ENCODE measurements at places on chromosomes 6 and 20.

GRCh38 chr6:38833320-38833719, 118.2 kb downstream of the DNAH8 start:
- DNase-seq = no peak

DNA sequence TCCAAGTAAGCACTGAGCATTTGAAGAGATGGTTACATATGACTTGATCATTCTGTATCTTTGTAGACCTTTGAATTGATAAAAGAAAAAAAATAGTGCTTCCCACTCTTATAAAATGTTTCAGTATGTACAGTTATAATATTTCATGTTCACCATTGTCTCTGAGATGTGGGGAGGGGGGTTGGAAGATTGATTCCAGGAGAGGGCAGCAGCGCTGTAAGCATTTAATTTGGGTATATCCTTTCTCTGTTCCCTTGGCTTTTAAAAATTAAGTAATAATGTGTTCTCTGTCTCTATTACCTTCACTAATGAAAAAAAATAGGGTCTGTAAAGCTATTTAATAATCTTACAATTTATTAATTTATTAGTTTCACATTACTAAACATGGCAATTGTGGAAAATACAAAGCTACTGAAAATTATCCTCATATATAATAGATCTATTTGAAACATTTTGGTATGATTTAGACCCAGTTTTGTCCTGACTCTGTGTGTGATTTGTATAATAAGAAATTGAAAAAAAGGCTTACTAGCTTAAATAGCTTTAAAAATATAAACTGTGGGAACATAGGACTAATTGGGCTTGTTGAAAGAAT, 341.2 kb downstream of the CDKAL1 start:
- peak; percentile 11 for DNase-seq

DNA sequence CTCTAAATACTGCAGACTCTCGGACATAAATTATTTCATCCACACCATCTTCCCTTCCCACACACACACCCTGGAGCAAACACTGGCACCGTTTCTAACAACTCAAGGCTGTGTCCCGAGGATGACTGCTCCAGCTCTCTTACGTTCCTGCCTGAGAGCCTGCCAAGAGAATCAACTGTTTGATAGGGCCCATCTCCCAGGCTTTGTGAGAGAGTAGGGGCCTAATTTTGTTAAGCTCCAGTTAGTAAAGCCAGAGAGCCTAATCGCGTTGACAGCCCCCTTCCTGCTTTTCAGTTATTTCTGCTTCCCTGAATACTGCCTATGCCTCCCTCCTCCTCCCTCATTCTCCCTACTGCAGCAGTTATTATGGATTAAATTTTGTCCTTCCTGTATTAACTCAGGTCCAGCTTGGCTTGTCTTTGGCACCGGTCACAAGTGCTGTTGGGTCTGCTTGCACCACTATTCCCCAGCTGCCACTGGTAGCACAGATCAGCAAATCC, 118.1 kb upstream of the TMEM181 start:
- peak; percentile 23 for DNase-seq

DNA sequence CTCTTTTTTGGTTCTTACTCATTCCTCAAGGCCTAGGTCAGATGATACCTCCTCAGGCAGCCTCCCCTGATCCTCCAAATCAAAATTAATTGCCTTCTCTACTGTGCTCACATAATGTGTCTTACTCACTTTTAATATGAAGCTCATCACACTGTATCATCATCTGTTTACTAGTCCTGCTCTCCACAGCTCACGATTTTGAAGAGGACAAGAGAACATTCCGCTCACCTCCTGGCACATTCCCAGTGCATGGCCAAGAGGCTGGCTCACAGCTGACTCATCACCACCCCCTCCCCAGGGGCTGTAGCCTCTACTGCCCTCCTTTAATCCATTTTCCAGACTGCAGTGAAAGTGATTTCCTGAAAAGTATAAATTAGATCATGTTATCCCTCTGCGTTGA, 133.1 kb downstream of the ALDH8A1 start:
- no peak for DNase-seq

DNA sequence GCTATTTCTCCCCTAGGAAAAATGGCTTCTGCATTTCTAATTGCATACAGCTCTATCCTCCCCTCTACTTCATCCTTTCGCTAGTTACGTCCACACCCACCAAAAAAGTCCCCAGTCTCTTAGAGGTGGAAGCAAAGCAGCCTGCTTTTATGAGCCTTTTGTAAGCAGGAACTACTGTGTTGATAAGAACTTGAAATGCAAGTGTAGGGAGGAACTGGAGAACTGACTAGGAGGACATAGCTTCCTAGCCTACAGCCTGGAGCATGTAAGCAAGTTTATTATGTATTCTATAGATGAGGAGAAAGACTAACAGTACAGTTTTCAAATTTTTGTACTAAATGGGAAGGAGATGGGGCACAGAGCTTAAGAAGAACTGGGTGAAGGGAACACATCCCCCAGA, 10.3 kb downstream of the ARHGAP18 start:
- no peak for DNase-seq

GRCh38 chr6:88380618-88381288, 214.6 kb upstream of the CNR1 start:
- DNase-seq = no peak

- no peak for DNase-seq
Observed at GRCh38 chr6:143878272-143878760, 14.0 kb downstream of the ZC2HC1B start.

- no peak for DNase-seq
Observed at GRCh38 chr6:146419576-146419975, 124.1 kb upstream of the RAB32 start.

- DNase-seq = no peak
Observed at GRCh38 chr6:84151669-84152068, 75.8 kb downstream of the CEP162 start.

- no peak for DNase-seq
Observed at GRCh38 chr20:29740951-29741593, 1516.4 kb upstream of the DEFB115 start.

GRCh38 chr20:19783966-19784401, 25.9 kb downstream of the RIN2 start:
- no peak for DNase-seq

- no peak for DNase-seq
Observed at GRCh38 chr6:32370505-32370904, 1.2 kb downstream of the TSBP1 start.

- DNase-seq = peak; percentile 69
Observed at GRCh38 chr20:45833883-45834796, 541 bp downstream of the SNX21 start.

DNA sequence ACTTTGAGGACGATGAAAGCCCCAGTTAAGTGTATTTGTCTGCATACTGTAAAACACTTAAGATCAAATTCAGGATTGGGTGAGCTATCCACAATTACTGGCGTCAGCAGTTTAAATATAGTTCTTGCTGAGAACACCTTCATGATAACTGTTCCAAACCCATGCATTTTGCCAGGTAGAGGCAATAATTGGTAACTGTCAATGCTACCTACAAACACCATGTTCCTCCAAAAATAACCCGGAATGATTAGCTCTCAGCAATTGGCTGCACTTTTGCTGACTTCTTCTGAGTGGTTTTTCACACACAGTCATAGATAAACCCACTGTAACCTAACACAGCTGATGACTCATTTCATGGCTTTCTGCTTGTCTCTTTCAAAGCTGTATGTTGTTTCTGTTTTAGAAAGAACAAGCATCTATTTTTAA, 1358.6 kb upstream of the GJE1 start:
- no peak for DNase-seq

DNA sequence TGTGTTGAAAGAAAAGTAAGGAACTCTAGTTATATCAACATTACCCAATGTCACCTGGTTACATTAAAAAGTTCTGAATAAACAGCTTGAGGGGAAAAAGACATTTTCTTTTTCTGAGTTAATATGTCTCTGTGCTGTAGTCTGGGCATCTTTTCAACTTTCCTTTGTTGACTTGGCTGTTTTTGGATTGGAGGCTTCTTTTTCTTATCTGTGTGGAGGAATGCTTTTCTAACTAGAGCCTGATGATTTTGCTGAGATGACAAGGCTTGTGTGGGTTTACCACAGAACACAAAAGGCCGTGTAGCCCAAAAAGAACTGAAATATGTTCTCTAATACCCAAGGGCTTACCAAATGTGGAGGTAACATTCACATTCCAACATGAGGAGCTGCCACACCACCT, 161.8 kb downstream of the KCNQ5 start:
- peak; percentile 12 for DNase-seq

DNA sequence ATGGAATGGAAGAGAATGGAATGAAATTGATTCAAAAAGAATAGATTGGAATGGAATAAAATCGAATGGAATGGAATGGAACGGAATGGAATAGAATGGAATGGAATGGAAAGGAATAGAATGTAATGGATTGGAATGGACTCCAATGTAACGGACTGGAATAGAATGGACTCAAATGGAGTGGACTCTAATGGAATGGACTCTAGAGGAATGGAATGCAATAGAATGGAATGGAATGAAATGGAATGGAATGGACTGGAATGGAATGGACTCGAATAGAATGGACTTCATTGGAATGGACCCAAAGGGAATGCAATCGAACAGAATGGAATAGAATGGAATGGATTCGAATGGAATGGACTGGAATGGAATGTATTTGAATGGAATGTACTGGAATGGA, 19.7 kb upstream of the DEFB115 start:
- DNase-seq = no peak

GRCh38 chr6:8325743-8326142, 109.6 kb downstream of the SLC35B3 start:
- no peak for DNase-seq

- no peak for DNase-seq
Observed at GRCh38 chr20:49146442-49147225, 41.5 kb downstream of the STAU1 start.

GRCh38 chr20:13267231-13267630, 46.2 kb downstream of the ISM1 start:
- no peak for DNase-seq

DNA sequence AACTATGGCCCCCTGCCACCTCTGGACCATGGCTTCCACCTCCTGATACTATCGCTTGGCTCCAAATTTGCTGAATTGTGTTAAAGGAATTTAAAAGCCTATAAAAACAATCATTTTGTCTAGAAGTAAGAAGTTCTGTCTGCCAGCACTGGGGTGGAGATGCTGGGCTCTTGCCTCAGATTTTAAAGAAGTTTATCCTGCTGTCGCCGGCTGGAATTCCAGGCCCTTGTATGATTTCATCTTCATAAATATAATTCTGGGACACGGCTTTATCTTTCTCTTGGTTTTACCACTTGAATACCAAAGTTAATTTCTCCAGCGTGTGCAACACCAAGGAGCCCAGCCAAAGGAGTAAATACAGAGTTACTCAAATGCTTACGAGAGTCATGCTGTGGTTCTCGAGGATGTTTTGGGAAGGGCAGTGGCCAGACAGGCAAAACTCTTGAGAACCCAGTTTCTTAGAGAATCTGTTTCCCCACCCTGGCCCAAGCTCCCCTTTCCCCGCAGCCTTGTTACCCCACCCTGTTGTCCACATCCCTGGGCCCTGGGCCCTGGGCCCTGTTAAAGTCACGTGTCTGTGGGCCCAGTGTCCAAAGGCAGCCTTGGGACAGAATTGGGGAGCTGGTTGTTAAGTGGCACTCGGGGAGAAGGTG, 31.9 kb downstream of the C6orf89 start:
- peak; percentile 85 for DNase-seq

- no peak for DNase-seq
Observed at GRCh38 chr20:12049125-12049524, 131.4 kb downstream of the BTBD3 start.

- no peak for DNase-seq
Observed at GRCh38 chr6:47079638-47080037, 37.5 kb upstream of the ADGRF1 start.

DNA sequence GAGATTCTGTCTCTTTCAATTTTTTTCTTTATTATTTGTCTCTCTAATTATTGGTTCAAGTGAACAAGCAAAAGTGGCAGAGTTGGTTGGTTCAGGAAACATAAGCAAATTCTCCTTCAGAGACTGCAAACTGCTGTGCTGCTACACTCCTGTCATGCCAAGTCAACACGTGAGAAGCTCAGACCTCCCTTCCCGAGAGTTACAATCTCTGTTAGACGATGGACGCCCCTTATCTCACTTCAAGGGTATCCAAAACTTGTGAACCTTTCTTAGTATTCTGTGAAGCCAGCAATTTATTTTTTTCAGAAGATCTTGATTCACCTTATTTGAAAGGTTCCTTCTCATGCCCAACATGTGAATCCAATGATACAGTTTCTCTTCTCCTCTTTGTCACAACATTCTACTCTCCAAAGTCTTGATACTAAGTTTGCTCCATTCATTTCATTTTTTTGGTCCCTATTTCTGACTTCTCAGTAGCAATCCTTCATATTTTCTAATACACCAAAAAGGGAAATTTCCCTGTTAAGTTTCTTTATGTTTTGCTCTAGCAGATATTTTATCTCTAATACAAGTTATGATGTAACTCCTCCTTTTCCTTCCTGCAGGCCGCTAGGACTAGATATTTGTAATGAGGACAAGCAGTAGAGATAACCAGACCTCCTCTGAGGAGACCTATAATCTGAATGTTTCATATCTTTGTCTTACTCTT, 448.8 kb upstream of the CITED2 start:
- DNase-seq = no peak

DNA sequence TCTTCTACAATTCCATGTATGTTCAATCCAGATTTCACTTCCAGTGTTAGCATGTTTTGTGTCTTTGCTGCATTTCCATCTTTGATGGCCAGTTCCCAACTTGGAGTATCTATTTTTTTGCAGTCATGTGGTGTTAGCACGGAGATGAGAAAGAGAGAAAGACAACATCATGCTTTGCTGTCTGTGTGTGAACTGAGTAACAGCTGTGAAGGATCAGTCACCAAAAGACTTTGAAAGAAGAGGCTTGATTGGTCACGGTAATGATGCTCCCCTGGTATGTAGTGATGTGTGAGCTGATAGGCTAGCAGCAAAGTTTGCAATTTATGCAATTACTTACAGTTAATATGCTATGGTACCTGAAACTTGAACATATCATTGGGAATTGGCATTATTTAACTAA, 731.3 kb upstream of the NRSN1 start:
- no peak for DNase-seq

GRCh38 chr6:68575765-68576439, 59.2 kb upstream of the ADGRB3 start:
- no peak for DNase-seq

- no peak for DNase-seq
Observed at GRCh38 chr6:113976806-113977205, 5.9 kb upstream of the HDAC2 start.

DNA sequence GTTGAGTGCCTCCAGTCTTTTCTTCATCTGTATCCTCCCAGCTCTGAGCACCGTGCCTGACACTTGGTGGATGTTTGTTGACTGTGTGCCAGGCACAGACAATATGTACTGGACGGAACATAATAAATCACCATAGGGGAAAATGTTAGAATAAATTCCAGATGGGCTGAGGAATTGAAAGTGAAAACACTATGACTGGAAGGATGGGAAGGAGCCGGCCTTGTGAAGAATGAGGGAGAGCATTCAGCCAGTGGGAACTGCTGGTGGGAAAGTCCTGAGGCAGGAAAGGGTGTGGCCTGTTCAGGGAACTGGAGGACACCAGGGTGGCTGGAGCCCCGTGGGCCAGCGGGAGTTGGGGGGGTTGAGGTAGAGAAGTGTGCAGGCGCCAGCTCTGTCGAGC, 75.4 kb downstream of the MTHFD1L start:
- DNase-seq = peak; percentile 79

GRCh38 chr6:64054861-64055260, 419.3 kb downstream of the PHF3 start:
- no peak for DNase-seq

All from skin of body (tissue), 3 donors.